ENCODE measurements at places on chromosomes 7 and 10. TPM values are rescaled to one million over a fixed set of nuclear protein-coding genes. Genes with fewer than 3 reads are reported as not detected.

DNA sequence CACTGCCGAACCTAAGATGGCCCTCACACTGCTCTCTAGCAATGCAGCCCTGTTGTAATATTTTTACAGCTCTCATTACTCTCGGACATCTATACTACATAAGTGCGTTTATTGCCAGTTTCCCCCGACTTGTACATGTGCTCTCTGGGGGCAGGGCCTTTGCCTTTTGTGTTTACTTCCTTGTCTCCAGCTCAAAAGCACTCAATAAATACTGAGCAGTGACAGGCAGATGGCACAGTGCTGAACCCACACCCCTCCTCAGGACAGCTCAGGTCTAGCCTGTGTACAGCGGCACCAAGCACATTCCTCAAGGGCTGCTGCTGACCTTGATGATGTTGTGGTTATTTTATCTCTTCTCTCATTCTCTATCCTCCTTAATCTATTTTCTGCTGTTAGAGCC, 68.0 kb upstream of the ELMO1 start:
- H3K36me3 ChIP-seq, result no peaks in the 10 kb centered on the region
- DNase-seq, result no peak
- H3K4me1 ChIP-seq, result no peaks in the 10 kb centered on the region
- peaks cover 7% of the 10 kb centered on the region for H3K27me3 ChIP-seq

GRCh38 chr7:70239918-70240317, 641.6 kb downstream of the AUTS2 start:
- no peak for DNase-seq
- H3K27me3 ChIP-seq, result no peaks in the 10 kb centered on the region
- H3K4me1 ChIP-seq, result no peaks in the 10 kb centered on the region
- H3K36me3 ChIP-seq, result no peaks in the 10 kb centered on the region
- no peak overlapping the region for H3K27ac ChIP-seq

DNA sequence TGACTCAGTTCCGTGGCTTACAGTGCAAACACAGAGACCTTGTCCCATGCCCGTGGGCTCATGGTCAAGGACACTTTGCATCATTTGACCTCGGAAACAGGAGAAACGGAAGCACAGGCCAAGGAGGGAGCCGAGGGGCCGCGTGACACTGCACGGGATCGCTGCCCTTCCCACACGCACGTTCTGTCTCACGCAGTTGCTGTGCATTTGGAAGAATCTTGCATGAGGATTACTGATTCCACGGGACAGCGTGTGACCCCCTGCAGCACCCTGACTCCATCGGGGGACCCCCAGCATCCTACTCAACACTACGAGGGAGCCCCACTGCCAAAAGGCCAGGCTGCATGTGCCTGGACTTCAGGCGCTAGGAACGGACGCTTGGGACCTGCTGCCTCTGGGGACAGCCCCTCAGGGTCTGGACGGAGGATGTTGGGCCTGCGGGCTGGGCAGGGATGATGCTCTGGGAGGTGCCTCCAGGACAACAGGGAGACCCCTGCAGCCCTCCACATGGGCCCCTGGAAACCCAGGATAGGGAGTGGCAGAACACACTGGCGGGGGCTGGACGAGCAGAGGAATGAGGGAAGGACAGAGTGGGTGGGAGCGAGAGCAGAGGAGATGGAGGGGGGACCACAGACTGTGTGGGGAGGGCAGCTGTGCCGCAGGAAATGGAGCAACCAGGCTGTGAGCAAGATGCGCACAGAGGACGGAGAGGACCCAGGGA, 222.2 kb downstream of the DNAJB6 start:
- no peak overlapping the region for H3K4me3 ChIP-seq
- H3K36me3 ChIP-seq, result no peaks in the 10 kb centered on the region
- no peak overlapping the region for H3K27ac ChIP-seq
- no peaks in the 10 kb centered on the region for H3K4me1 ChIP-seq
- H3K27me3 ChIP-seq, result no peaks in the 10 kb centered on the region
- DNase-seq, result no peak

DNA sequence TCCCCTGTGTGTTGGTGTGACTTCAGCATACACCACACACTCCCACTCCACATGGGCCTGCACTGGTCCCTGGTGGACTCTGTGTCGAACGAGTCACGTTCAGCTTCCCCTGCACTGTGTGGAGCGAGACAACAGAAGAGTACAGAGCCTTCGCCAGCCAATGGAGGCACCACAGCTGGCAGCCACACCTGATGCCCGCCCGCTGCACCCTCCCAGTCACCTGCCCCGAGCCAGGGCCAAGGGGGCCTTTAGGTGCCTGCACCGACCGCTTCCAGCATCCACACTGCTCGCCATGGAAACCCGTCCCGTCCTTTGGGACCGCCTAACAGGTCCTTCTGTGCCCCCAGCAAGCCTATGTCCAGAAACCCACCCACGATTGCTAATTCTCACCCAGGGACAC, 9.2 kb downstream of the FOXL3 start:
- H3K36me3 ChIP-seq, result no peaks in the 10 kb centered on the region
- H3K4me1 ChIP-seq, result no peaks in the 10 kb centered on the region
- no peak for DNase-seq
- H3K27ac ChIP-seq, result no peak overlapping the region
- H3K4me3 ChIP-seq, result no peak overlapping the region
- peaks cover 7% of the 10 kb centered on the region for H3K27me3 ChIP-seq

DNA sequence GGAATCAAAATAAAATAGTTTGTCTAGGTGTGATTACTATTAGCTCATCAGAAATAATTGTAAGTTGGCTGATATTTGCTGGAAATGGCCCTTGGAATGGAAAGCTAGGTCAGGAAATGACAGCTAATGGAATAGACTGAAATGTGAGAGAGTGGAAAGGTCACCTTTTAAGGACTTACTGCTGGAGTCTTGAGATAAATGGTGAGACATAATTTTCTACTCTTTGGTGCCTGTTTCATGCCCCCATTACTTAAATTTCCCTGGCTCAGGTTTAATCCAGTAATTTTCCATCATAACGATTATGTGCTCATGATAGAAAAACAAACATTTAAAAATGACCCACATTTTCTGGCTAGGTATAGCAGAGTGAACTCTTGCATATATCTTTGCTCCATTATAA, 123.6 kb downstream of the ADAM22 start:
- H3K27ac ChIP-seq, result no peak overlapping the region
- H3K27me3 ChIP-seq, result no peaks in the 10 kb centered on the region
- H3K4me3 ChIP-seq, result no peak overlapping the region
- peaks cover 7% of the 10 kb centered on the region for H3K4me1 ChIP-seq
- no peaks in the 10 kb centered on the region for H3K36me3 ChIP-seq
- no peak for DNase-seq

ZCWPW1 gene
- total RNA-seq, result 3.6 TPM

DNAJB6 gene
- total RNA-seq, result 80.6 TPM

PRRT4 gene
- 0.69 TPM for total RNA-seq

Measured in activated CD8-positive, alpha-beta T cell treated with anti-CD3 and anti-CD28 coated beads for 36 hours (primary cell).